ENCODE measurements at places on chromosomes 1 and 21. TPM values are rescaled to one million over a fixed set of nuclear protein-coding genes. Genes with fewer than 3 reads are reported as not detected.

DNA sequence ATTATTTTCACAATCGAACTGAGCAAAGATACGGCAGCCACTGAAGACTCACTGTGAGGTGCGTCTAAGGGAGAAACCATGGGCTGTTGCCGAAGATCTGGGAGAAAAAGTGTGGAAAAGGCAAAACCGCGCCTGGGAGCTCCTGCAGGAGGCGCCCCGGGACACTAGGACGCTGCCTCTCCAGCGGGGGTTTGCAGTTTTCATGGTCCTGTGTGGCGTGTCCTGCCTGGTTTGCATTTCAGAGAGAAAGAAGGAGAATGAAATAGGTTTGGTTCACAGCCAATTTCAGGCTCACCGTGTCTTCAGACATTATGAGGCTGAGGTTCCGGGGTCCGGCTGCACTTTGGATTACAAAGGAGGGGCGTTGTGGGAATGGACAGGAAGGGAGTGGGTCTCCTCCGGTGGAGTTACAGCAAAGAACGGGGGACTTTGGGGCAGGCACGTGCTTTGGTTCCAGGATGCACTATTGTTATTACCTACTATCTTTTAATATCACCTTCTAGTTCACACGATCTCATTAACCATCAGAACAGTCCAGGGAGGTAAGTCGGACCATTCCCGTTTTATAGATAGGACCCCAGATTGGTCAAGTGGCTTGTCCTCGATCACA lies 179.8 kb downstream of the DYRK1A start:
- H3K4me1 ChIP-seq, result no peaks in the 10 kb centered on the region
- H3K27ac ChIP-seq, result no peak overlapping the region
- H3K4me3 ChIP-seq, result no peak overlapping the region

GRCh38 chr21:15455819-15456462 lies 273.8 kb upstream of the USP25 start:
- no peak overlapping the region for H3K4me3 ChIP-seq
- no peak overlapping the region for H3K27ac ChIP-seq
- H3K27me3 ChIP-seq, result no peaks in the 10 kb centered on the region
- no peaks in the 10 kb centered on the region for H3K36me3 ChIP-seq
- H3K4me1 ChIP-seq, result no peaks in the 10 kb centered on the region

The MYBPH gene
- not detected for total RNA-seq

GRCh38 chr21:35172231-35172630 lies 123.1 kb upstream of the RUNX1 start:
- H3K36me3 ChIP-seq, result no peaks in the 10 kb centered on the region
- no peak overlapping the region for H3K4me3 ChIP-seq
- no peaks in the 10 kb centered on the region for H3K4me1 ChIP-seq
- H3K27ac ChIP-seq, result no peak overlapping the region
- no peak for DNase-seq

DNA sequence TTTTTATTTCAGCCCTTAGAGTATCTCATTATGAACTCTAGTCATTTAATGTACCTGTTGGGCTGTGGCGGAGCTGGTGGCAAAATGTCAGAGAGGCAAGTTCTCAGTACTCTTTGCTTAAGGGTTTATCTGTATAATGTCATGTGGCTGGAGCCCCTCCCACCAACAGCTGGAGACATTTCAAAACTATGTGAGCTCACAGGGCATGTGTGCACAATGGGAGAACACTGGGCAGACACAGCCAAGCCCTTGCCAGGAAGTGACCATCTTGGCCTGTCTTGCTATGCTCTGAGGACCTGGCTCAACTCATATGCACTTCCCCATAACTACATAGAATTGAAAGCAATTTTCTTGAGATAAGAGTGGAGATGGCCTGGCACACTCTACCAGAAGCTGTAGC lies 296.4 kb downstream of the PTPRU start:
- H3K36me3 ChIP-seq, result no peaks in the 10 kb centered on the region
- no peaks in the 10 kb centered on the region for H3K4me1 ChIP-seq
- DNase-seq, result no peak
- H3K27ac ChIP-seq, result no peak overlapping the region
- H3K27me3 ChIP-seq, result peaks cover 9% of the 10 kb centered on the region

GRCh38 chr1:10869933-10870332 lies 73.5 kb upstream of the CASZ1 start:
- H3K36me3 ChIP-seq, result no peaks in the 10 kb centered on the region
- H3K4me1 ChIP-seq, result peaks cover 14% of the 10 kb centered on the region
- no peak overlapping the region for H3K4me3 ChIP-seq
- no peak overlapping the region for H3K27ac ChIP-seq

- H3K27me3 ChIP-seq, result no peaks in the 10 kb centered on the region
- H3K4me3 ChIP-seq, result no peak overlapping the region
- H3K27ac ChIP-seq, result no peak overlapping the region
- DNase-seq, result no peak
- no peaks in the 10 kb centered on the region for H3K36me3 ChIP-seq
These were observed 341.8 kb downstream of the USH2A start for GRCh38 chr1:216081445-216081844.

The RAB42 gene
- total RNA-seq, result 1.2 TPM

DNA sequence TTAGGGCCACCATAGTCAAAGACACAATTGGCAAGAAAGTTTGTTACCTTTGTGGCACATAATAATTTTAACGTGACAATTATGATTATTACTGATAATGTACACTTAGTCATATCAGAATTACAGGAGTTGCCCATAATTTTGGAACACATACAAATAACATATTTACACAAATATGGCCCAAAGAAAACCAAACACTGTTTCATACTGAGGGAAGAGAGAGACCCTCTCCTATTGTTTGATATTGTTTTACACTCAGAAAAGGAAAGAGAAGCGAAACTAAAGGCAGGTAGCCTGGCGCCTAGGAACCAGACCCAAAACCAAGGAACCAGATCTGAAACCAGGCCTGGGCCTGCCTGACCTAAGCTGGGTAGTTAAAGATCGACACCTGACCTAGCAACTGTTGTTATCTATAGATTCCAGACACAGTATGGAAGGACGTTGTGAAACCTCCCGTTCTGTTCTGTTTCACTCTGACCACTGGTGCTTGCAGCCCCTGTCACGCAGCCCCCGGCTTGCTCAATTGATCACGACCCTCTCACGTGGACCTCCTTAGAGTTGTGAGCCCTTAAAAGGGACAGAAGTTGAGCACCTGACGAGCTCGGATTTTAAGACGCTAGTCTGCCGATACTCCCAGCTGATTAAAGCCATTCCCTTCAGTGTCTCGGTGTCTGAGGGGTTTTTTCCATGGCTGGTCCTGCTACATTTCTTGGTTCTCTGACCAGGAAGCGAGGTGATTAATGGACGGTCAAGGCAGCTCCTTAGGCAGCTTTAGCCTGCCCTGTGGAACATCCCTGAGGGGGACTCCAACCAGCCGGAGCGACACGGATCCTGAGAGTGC lies 27.9 kb downstream of the C1orf115 start:
- H3K36me3 ChIP-seq, result no peaks in the 10 kb centered on the region
- no peaks in the 10 kb centered on the region for H3K4me1 ChIP-seq
- DNase-seq, result no peak
- no peak overlapping the region for H3K27ac ChIP-seq
- H3K27me3 ChIP-seq, result no peaks in the 10 kb centered on the region

- H3K4me3 ChIP-seq, result no peak overlapping the region
- H3K4me1 ChIP-seq, result no peaks in the 10 kb centered on the region
- H3K27me3 ChIP-seq, result peaks cover 16% of the 10 kb centered on the region
- DNase-seq, result no peak
- no peak overlapping the region for H3K27ac ChIP-seq
These were observed 47.8 kb upstream of the NRDC start for GRCh38 chr1:51926171-51926812.

The CD52 gene
- 5.5 TPM for total RNA-seq

DNA sequence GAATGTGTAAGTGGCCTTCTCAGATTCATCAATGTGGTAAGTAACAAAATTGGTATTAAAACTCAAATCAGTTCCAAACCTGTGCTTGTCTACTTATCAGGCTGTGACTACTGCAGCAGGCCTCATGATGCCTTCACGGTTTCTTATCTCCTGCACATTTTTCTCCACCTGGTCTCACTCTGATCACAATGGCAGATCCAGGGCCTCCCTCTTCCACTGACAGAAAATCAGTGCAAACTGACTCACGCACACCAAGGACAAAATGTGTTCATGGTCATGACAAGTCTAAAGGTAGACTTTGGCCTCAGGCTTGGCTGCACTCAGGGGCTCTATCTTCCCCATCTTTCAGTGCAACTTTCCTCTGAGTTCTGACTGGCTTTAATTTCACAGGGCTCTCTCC lies 56.7 kb upstream of the ATP1A1 start:
- H3K4me3 ChIP-seq, result no peak overlapping the region
- no peaks in the 10 kb centered on the region for H3K27me3 ChIP-seq
- no peak overlapping the region for H3K27ac ChIP-seq
- H3K36me3 ChIP-seq, result no peaks in the 10 kb centered on the region

GRCh38 chr1:86382878-86383277 lies 13.2 kb downstream of the ODF2L start:
- peak overlapping the region; percentile 8 for H3K4me3 ChIP-seq
- H3K4me1 ChIP-seq, result no peaks in the 10 kb centered on the region
- H3K27me3 ChIP-seq, result no peaks in the 10 kb centered on the region
- H3K27ac ChIP-seq, result no peak overlapping the region
- DNase-seq, result no peak

- H3K4me1 ChIP-seq, result no peaks in the 10 kb centered on the region
- DNase-seq, result no peak
- no peak overlapping the region for H3K4me3 ChIP-seq
- H3K27me3 ChIP-seq, result no peaks in the 10 kb centered on the region
These were observed 444.9 kb upstream of the PKN2 start for GRCh38 chr1:88239205-88239604.

GRCh38 chr1:9717193-9718005 lies 65.9 kb downstream of the PIK3CD start:
- no peak overlapping the region for H3K4me3 ChIP-seq
- no peaks in the 10 kb centered on the region for H3K27me3 ChIP-seq
- H3K4me1 ChIP-seq, result peaks cover 38% of the 10 kb centered on the region
- H3K36me3 ChIP-seq, result peaks cover 77% of the 10 kb centered on the region
- peak; percentile 54 for DNase-seq
- no peak overlapping the region for H3K27ac ChIP-seq

- H3K27ac ChIP-seq, result no peak overlapping the region
- no peak overlapping the region for H3K4me3 ChIP-seq
- H3K4me1 ChIP-seq, result no peaks in the 10 kb centered on the region
- H3K36me3 ChIP-seq, result no peaks in the 10 kb centered on the region
These were observed 177.0 kb upstream of the KAZN start for GRCh38 chr1:14421295-14421976.

GRCh38 chr1:104648269-104648691 lies 898.6 kb downstream of the AMY1C start:
- no peak overlapping the region for H3K27ac ChIP-seq
- no peak for DNase-seq
- H3K27me3 ChIP-seq, result no peaks in the 10 kb centered on the region
- H3K36me3 ChIP-seq, result no peaks in the 10 kb centered on the region
- H3K4me1 ChIP-seq, result no peaks in the 10 kb centered on the region

DNA sequence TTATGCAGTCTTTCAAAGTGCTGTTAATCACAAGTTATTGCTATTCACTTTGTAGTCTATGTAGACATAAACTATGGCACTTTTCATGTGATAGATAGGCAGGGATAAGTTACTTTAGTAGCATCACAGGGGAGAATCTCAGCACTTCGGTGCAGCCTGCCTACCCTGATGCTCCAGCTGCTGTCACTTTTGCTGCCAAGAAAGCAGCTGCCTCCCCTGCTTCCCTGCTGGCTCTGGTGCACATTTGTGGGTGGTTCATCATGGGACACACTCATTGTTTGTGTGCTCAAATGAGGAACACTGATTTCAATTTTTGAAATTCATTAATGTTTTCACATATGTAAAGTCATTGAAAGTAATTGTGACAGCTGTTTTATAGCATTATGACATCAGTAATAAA lies 272.6 kb downstream of the S1PR1 start:
- no peaks in the 10 kb centered on the region for H3K27me3 ChIP-seq
- no peaks in the 10 kb centered on the region for H3K4me1 ChIP-seq
- no peaks in the 10 kb centered on the region for H3K36me3 ChIP-seq
- H3K27ac ChIP-seq, result no peak overlapping the region

- H3K27ac ChIP-seq, result no peak overlapping the region
- no peaks in the 10 kb centered on the region for H3K4me1 ChIP-seq
- H3K36me3 ChIP-seq, result no peaks in the 10 kb centered on the region
- H3K27me3 ChIP-seq, result no peaks in the 10 kb centered on the region
- no peak overlapping the region for H3K4me3 ChIP-seq
These were observed 18.9 kb upstream of the SCAF4 start for GRCh38 chr21:31750843-31751242.

- no peaks in the 10 kb centered on the region for H3K4me1 ChIP-seq
- no peak overlapping the region for H3K4me3 ChIP-seq
- H3K27ac ChIP-seq, result no peak overlapping the region
- no peak for DNase-seq
- H3K27me3 ChIP-seq, result no peaks in the 10 kb centered on the region
These were observed 64.1 kb downstream of the RPAP2 start for GRCh38 chr1:92362970-92363369.

The ADAM30 gene
- not detected for total RNA-seq

DNA sequence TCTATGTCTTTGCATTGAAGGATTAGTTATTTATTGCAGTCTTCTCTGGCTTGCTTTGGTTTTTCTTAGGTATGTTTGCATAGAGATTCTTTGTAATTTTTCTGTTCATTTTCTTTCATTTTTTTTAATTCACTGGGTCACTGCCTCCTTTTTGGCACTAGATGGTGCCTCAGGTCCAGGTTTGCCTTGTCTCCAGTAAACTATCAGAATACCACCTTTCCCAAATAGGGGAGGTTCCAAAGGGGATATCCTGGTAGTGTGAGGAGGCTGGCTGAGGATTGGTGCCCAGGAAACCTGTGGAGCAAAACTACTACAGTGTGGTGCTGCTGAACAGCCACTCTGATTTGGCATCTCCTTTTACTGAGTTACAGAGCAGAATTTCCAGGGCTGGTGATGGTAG lies 257.1 kb downstream of the KCTD3 start:
- H3K4me3 ChIP-seq, result no peak overlapping the region
- H3K27ac ChIP-seq, result no peak overlapping the region
- H3K27me3 ChIP-seq, result no peaks in the 10 kb centered on the region
- H3K4me1 ChIP-seq, result no peaks in the 10 kb centered on the region

- H3K27ac ChIP-seq, result no peak overlapping the region
- DNase-seq, result no peak
- no peaks in the 10 kb centered on the region for H3K36me3 ChIP-seq
- H3K4me3 ChIP-seq, result no peak overlapping the region
- H3K4me1 ChIP-seq, result no peaks in the 10 kb centered on the region
These were observed 471.3 kb downstream of the LMO4 start for GRCh38 chr1:87800006-87800405.

The C1QC gene
- 43.8 TPM for total RNA-seq

The F13B gene
- total RNA-seq, result not detected

DNA sequence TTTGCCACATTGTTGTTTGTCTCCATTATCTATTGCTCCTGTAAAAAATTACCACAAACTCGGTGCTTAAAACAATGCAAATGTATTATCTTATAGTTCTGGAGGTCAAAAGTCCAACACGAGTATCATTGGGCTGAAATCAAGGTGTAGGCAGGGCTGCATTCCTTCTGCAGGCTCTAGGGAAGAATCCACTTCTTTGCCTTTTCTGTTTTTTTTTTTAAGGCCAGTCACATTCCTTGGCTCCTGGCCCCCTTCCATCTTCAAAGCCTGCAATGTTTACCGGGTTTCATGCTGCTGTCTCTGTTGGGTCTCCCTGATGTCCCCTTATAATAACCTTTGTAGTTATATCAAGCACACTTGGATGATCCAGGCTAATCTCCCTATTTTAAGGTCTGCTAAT lies 212.7 kb downstream of the PTBP2 start:
- H3K4me1 ChIP-seq, result no peaks in the 10 kb centered on the region
- H3K4me3 ChIP-seq, result no peak overlapping the region
- H3K27me3 ChIP-seq, result no peaks in the 10 kb centered on the region
- no peak overlapping the region for H3K27ac ChIP-seq
- H3K36me3 ChIP-seq, result no peaks in the 10 kb centered on the region

The FAM72C gene
- 0.39 TPM for total RNA-seq

GRCh38 chr1:6625584-6626149 lies 999 bp downstream of the THAP3 start:
- peak overlapping the region; percentile 73 for H3K27ac ChIP-seq
- H3K4me3 ChIP-seq, result peak overlapping the region; percentile 77
- peaks cover 8% of the 10 kb centered on the region for H3K4me1 ChIP-seq
- H3K36me3 ChIP-seq, result peaks cover 3% of the 10 kb centered on the region
- H3K27me3 ChIP-seq, result no peaks in the 10 kb centered on the region

Measured in heart left ventricle (tissue), 16 donors.